ENCODE measurements at places on chromosomes 7 and 10.

DNA sequence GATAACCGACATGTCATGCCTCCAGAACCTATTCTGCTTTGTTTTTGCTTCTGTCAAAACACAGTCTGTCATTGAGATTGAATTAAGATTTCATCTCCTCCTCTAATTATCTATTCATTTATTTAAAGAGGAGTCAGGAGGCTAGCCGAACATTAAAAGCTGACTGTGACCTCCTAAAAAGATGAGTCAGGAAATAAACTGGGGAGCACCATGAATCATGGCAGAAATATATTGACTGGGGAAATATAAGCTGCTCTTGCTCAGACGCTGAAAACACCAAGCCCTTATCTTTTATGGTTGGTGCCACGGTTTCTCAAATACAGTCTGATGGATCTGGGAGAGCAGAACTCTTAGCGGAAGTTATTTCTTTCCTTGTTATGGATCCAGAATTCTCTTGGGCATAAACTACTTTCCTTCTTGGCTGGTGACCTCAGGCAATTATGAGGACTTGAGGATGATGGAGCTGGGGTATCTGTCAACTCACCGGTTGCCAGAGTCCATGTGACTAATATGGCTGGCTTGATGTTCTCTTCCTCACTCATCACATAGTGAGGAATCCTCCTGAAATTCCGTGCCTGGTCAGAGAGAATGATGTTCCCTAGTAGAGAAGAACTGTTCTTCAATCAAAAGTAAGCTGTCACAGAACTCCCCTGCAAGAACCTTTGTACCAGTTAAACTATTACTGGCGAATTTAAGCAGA lies 307.6 kb upstream of the PHYHIPL start:
- no peak for DNase-seq

GRCh38 chr10:32372000-32372875 lies 25.3 kb upstream of the EPC1 start:
- DNase-seq: no peak

DNA sequence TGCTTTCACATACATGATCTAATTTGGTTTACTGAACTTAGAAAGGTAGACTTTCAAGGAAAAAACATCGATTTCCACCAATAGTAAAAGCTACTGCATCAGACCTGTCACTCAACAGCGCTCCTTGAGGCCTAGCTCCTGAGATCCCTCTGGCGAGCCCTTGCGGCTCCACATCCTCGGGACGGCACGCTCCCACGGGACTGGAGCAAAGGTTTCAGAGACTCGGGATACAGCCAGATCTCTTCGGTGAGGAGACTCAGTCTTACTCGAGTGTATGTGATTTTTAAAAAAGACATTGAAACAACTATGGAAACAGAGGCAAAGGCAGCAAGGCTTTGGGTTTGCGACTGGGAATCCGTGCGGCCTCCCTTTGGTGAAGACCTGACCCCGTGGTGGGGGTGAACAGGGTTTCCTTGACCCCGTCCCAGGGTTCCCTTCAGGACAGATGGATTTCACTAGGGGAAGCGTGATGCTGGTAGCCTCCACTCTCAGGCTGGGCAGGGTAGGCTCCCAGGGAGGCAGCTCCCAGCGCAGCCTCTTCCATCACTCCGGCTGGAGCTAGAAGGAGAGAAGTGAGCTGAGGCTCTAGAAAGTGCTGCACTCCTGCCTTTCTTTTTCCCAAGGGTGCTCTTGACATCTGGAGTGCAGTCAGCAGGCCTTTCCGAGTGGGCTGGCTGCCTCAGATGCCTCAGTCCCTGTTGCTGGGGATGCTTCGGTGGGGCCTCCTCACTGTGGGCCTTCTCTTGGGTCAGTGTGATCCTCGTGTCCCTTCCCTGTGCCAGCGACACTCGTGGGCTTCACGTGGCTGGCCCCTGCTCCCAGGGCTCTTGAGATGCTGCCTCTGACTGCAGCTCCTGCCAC lies 5.8 kb upstream of the ATP6V0E2 start:
- no peak for DNase-seq

DNA sequence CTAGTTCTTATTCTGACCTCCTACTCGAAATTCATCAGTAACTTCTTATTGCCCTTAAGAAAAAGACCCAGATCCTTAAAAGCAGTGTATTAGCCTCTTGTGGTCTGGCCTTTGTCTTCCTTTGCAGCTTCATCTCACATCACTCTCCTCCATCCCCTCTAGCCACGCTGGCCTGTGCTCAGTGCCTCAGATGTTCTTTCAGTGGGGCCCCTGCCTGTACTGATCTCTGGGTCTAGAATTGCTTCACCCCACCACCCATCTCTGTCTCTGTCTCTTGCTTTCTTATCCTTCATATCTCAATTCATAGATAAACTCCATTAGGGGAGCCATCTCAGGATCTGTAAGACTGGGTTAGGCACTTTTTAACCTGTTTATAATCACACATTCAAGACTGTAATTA lies 1178.5 kb upstream of the C7orf33 start:
- DNase-seq: no peak

DNA sequence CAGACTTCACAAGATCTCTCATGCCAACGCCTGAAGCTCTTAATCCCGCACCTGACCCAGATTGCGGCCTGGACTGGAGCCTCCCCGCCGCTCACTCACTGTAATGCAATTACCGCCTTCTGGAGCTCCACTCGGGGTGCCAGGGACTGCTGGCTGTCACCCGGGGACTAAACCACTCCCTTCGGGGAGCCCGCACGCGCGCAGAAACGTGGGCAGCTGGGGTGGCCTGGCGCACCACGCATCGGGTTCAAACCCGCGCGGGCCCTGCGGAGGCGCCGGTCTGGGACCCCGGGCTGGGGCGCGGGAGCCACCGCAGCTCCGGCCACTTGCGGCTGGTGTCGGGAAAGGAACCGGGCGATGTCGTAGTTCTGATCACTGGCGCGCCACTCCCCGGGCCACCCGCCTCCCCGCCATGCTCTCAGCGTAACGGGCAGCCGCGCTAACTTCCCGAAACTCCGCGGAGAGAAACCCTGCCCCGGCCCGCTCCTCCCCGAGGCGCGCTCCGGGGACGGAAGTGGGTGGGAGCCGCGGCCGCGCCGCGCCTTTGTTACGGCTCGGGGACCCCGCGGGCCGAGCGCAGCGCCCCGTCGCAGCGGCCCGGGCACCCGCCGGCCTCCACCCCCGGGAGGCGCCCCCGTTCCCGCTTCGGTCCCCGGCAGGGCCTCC lies 100.3 kb upstream of the SVIL start:
- DNase-seq: peak; percentile 55

All from SW 1271 (cell line).